ENCODE measurements at places on chromosomes 13 and 19.

DNA sequence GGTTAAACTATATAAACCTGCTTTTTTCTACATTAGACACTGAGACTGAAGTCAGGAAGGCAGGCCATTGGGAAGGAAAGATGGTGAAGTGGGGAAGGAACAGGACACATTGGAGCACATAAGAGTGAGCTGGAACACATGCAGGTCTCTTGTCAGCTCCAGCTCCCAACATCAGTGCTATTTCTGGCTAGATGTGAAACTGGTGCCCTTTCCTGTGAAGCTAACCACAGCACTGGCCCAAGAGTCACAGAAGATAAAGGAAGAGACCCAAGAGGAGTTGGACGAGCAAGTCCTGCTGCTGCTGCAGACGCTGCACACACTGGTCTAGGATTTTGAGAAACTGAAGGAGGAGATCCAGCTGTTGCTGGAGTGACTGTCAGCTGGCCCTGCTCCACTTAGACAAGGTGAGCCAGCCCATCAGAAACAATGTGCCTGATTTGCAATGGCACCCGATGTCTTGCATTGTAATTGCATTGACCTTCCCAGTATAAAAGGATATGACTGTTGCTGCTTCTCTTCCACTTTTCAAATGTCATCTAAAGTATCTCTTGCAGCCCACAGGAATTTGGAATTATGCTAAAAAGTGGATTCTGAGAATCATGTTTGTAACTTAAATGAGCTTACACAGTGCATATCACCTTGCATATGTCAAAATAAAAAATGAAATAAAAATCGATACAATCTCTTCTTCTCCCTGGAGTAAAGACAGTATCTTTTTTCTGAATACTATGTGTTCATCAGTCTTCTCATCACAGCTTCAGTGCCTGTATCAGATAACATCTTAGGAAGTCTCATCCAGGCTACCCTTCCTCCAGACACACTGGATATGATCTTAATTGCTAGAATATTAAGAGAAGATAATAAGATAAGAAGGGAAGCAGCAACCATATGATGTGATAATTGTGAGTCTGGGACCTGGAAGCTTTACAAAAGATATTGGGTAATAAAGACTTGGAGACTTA lies 230.7 kb upstream of the SPRY2 start:
- no peak for DNase-seq

GRCh38 chr19:29499921-29500590 lies 25.7 kb upstream of the VSTM2B start:
- no peak for DNase-seq

GRCh38 chr19:42018503-42019193 lies 24.6 kb upstream of the ATP1A3 start:
- DNase-seq = no peak

DNA sequence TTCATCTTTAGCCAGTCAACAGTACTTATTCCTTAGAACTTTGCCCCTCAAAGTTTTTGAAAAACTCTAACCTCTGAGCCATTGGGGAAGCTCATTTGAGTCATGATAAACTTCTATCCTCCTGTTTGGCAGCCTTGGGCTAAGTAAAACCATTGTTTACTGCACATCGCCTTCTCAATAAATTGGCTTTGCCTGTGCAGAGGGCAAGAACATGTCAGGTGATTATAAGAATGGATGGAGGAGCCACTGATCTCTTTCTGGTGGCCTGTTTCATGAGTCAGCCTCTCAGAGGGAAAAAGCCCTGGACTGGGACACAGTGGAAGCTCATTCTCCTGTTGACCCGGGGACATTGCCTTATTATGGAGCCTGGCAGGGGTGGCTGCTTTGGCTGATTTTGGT lies 19.4 kb upstream of the PSG4 start:
- DNase-seq = no peak

DNA sequence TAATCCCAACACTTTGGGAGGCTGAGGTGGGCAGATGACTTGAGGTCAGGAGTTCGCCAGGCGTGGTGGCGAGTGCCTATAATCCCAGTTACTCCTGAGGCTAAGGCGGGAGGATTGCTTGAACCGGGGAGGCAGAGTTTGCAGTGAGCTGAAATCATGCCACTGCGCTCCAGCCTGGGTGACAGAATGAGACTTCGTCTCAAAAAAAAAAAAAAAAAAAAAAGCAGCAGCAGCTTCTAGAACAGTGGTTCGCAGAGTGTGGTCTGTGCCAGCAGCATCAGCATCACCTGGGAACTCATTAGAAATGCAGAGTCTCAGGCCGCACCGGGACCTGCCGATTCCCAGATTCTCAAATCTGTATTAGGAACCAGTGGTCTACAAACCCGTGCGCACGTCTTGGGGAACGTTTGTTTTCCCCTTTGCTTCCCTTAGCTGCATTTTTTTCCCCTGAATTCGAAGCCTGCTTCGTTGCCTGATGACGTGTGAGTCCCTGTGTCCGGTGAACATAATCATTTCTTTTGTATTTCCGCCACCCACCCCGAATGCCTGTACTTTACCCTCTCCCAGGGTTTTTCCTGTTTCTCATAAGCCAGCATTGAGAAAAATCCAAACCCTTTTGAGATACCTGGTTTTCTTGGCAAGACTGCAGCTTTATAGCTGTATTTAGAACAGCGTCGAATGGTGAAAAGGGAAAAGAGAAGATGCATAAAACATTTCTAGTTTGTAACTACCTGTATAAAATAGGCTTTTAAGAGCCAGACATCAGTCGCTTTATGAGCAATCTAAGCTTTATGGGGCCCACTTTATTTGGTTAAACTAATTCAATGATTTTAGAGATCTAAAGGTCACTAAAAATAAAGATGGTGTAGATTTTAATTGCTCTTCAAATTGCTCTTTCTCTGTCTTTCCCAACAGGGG lies 49.8 kb downstream of the BICRA start:
- no peak for DNase-seq

GRCh38 chr13:102693776-102694175 lies 1.1 kb downstream of the METTL21C start:
- DNase-seq = no peak

DNA sequence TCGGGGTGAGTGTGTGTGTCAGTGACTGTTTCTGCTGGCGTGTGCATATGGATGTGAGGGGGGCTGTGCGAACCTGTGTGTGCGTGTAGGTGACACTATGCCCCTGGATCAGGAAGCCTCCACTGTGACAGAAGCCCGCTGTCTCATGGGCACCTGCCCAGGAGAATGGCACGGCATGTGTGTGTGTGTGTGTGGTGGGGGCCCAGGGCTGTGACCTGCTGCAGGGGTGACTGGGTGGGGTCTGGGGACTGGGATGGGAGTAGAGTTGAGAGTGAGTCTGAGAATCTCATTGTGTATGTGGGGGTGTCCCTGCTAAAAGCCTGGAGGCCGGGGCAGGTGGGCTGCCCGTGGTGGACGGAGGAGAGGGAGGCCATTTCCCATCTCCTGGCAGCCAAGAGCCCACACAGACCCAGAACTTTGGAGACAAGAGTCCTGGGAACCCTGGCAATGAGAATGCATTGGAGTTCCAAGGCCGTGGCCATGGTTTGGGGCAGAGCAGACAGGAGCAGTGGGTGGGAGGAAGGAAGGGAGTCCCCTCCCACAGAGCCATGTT lies 6.4 kb upstream of the TPM4 start:
- DNase-seq = no peak

DNA sequence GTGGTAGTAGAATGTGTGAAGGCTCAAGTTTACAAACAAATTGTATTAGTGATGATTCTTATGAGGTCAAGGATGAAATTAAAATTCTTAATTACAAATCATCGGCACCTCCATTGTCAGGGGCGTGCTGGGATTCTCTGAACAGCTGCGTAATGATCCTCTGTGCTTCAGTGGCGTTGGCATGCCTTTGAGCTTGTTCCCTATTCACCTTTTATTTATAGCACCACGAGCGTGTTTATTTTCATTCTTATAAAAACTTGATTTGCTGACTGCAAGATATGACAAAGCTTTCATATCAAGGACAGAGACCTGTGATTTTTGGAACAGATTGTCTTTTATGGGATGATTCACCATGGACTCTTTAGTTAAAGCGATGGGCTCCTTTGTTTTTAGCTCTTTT lies 18.2 kb upstream of the UBL3 start:
- no peak for DNase-seq

DNA sequence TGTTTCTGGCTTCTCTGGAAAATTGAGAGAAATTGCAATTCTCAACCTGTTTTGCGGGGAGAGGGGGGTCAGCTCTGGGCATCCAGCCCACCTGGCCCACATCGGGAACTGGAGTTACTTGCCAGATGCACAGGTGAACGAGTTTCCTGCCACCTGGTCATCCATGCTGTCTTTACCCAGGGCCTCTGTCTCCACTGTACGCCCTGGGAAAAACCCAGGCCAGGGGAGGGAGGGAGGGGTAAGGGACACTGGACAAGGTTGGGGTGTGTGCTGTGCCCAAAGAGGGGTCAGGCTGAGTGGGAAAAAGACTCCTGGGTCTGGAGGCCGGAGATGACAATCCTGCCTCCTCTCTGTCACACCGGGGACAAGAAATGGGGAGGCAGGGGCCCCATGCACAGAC lies 307.6 kb downstream of the ZNF536 start:
- DNase-seq = no peak

- DNase-seq = peak; percentile 81
Observed at GRCh38 chr19:19531951-19532805, 3.5 kb downstream of the YJEFN3 start.

DNA sequence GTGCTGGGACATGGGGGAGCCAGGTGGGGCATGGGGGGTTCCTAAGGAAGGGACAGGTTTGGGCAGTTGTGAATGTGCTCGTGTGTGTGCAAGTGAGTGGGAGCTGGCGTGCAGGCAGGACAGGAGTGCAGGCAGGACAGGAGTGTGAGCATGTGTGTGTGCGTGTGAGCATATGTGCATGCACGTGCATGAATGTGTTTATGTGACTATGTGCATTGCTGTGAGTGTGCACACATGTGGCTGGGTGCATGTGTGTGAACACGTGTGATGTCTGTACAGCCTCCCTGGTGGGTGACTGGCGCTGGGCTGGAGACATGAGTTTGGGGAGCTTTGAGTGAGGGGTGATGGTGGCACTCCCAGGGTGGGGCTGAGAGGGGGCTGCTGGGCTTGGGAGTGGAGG lies 33.4 kb downstream of the CRTC1 start:
- no peak for DNase-seq

GRCh38 chr19:56689198-56689597 lies 17.6 kb upstream of the ZNF835 start:
- no peak for DNase-seq

DNA sequence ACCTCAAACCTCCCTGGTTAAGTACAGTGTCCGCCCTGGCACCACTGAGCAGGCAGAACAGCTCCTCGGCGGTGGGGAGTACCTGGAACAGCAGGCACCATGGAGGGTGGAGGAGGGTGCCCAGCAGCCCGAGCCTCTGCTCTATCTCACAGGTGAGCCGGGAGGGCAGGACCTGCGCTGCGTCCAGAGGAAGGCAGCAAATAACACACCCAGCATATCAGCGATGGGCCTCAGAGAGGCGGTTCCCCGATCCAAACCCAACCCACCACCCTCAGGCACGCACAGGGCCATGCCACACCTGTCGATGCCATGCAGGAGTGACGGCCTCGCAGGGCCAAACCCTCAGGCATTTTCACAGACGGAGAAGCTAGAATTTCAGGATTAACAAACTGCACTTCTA lies 11.8 kb downstream of the PEPD start:
- DNase-seq = peak; percentile 35

DNA sequence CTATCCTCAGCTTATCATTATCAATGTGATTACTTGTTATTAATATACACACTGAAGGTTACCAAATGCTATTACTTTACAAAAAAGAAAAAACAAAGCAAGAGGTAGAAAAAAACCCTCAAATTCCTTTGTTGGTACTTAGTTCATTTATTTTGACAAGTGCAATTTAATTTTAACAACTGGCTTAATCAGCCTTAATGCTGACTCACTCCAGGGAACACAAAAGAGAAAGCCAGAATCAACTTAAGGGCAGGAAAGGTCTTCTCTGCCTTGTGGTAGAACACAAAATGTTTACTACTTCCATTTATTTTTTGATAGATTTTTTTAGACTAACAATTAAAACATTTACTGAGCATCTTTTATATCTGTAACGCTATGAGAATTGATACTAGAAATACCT lies 417.1 kb downstream of the PCDH17 start:
- DNase-seq = no peak

DNA sequence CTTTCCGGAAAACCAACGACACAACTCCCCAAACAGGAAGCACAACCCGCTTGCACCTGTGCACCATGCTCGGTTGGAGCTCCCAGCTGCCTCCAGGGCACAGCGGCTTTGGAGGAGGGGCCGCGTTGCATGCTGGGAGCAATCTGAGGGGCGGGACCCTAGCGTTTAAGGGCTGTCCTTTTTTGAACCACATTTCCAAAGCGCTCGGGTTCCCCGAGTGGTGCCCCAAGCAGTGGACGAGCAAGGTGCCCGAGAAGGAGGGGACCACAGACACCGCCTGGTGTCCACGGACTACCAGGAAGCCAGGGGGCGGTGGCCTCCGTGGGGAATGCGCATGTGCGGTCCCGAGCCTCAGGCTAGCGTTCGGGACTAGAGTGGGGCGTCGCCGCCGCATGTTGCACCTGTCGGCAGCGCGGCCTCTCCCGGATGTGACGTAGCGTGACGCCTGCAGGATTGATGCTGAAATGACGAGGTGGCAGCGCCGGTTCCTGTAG lies 11.9 kb upstream of the ZNF57 start:
- peak; percentile 95 for DNase-seq

GRCh38 chr19:33366127-33366526 lies 7.4 kb upstream of the CEBPG start:
- DNase-seq = no peak

DNA sequence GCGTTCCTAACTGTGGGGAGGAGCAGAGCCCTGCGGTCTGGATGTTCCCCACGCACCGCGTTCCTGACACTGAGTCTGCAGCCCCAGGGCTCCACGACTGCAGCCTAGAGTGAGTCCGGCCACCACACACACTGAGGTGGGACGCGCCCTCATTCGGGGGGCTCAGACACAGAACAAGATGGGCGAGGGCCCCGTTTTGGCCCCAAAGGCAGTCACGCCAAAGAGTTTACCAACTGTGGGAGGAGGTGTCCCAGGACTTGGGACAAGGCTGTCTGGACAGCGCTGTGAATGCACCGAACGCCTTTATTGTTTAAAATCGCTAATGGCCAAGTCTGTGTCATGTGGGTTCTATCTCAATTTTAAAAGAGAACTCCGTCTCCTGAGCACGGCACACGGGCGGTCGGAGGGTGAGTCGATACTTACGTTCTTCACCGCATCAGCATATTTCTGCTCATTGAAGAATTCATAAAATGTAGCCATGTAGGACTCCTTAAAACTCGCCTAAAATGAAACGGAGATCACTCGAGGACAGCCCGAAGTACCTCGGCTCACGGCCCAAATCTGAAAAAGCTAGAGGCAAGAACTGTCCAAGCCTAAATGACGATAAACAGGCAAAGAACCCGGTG lies 35.2 kb upstream of the C13orf46 start:
- DNase-seq = no peak

- no peak for DNase-seq
Observed at GRCh38 chr19:12754465-12755196, 3.0 kb downstream of the BEST2 start.

DNA sequence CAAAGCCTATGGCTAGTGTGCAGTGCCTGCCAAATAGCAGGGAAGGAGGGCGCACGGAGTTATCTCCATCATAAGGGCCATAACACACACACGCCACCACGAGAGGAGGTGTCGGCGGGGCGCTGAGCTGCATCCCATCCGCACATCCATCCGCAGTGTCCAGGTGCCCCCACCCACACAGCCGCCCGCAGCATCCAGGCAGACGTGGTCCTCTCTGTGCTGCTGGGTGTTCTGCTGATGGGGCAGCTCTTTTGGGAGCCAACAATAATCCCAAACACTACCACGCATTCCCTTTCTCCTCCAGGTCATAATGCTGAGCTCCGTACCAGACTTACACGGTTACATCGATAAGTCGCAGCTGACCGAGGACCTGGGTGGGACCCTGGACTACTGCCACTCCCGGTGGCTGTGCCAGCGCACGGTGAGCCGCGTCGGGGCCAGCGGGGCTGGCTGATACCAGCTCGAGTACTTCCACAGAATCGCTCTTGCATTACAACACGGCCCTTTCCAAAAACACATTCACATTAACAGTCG lies 41.5 kb upstream of the F7 start:
- no peak for DNase-seq

All from T47D (cell line).